Fibroblast of skin of right biceps (primary cell): ENCODE measurements at places on chromosomes 6 and 20.

DNA sequence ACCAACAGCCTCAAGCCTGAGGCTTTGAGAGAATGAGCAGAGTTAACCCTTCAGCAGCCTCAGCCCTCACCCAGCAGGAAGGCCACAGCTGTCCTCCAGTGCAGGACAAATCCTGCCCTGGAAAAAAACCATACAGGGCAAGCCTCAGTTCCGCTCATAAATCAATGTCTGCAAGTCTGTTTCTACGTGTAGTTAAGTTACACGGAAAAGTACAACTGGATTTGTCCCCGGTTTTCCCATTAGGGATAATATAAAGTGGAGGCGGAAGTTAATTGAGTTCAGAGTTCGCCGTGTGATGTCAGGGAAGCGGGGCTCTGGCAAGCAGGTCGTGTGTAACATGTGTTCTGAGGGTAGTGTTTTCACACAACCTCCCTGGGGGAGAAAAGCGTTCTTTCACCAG is 44.2 kb upstream of the EYA2 start:
- DNase-seq, result no peak

- DNase-seq, result no peak
These were observed 11.3 kb upstream of the DSN1 start for GRCh38 chr20:36784900-36785299.

GRCh38 chr6:49541936-49542335 is 8.5 kb upstream of the C6orf141 start:
- no peak for DNase-seq

DNA sequence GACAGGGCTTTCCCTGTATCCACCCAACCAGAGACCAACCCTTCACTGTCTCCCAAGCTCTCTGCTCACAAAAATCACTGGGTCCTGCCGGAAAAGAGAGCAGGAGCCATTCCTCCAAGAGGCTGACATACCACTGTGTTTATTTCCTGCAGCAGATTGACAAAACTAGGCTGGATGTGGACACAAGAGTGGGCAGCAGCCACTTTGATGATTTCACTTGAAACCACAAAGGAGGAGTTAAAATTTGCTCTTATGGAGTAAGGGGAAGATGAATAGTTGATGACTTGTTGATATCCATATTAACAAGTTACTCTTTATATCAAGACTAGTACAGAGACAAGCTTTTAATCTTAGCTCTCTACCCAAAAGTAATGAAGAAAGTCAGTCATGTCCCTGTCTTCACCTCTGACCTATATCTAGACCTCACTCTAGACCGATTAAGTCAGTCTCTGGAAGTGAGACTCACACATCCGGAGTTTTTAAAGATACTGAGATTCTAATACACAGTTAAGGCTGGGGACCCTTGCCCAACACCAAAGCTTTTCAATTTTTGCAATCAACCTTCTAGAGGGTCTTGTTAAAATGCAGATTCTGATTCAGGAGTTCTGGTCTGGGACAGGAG is 73.8 kb downstream of the SCML4 start:
- DNase-seq, result no peak

DNA sequence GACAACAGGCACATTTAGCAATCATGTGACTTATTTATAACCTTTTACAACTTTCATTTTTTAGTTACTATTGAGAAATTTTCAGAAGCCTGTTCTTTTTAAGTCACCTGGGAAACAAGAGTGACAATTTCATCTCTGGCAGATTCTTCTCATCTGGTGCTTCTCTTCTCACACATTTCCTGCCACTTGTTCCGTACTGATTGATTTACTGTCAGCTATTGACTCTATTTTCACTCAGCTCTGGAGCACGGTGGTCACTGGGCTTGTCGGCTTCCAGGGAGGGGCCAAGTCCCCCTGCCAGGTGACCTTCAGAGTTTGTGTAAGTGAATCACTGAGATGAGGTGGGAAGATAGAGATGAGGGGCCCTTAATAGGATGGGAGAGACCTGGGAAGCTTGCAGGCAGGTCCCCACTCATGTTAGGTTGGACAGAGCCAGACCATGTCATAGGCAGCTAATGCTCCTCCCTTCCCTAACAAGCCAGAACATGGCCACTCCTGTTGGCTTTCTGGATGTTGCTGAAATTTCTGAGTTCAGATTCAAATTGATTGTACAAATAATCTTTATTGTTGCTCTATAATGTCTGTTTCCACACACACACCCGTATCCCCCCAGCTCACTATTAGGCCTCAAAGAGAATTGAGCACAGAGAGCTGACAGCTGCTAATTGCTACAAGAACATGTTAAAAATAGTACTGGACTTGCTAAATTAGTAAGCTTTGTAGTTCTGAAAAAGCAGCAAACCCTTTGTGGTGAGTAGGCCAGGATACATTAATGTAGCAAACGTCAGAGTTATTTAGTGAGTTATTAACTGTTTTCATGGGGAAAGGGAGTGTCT is 13.3 kb downstream of the DUSP22 start:
- no peak for DNase-seq

- no peak for DNase-seq
These were observed 705 bp downstream of the ZSCAN23 start for GRCh38 chr6:28442586-28442985.

GRCh38 chr6:786946-787763 is 94.2 kb upstream of the EXOC2 start:
- no peak for DNase-seq

- DNase-seq, result peak; percentile 76
These were observed 655.4 kb upstream of the PTCHD4 start for GRCh38 chr6:48766349-48766748.

DNA sequence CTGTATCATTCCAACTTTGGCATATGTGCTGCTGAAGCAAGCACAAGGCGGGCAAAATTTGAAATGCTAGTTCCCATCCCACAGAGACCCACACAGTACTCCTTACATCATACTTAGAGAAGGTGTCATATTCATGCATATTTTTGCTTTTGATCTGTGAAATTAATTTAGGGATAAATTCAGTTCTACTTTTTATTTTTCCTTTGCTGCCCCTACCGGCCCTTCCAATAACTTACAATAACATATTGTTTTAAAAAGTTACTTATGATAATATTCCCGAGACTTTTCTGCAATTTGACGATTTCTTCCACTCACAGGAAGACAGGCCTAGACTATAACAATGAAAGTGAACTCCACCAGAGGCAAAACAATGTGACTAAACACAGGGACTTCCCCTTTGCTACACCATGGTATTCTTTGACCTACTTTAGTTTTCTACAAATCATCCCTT is 35.0 kb downstream of the SESN1 start:
- DNase-seq, result no peak

DNA sequence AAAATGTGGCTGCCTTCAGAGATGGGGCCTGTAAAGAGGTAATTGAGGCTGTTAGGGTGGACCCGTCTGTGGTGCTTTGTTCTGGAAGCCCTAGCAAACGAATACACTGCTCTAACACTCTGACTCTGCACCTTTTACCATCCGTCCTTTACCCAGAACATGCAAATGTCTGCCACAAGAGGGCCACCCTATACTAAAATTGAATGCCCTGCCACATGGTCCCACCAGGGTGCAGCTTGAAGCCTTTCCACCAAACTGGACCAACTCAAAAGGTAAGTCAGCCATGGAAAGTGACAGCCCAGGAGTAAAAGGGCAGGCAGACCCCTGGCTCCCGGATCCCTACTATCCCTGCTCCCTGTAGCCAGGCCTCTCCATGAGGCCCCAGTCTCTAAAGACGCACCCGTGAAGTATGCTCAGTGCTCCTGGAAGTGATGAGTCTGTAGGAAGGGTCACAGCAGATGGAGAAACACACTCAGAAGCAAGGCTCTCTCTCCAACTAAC is 5.8 kb upstream of the BFSP1 start:
- DNase-seq, result peak; percentile 76

GRCh38 chr6:110548110-110548847 is 71.9 kb upstream of the SLC22A16 start:
- no peak for DNase-seq

DNA sequence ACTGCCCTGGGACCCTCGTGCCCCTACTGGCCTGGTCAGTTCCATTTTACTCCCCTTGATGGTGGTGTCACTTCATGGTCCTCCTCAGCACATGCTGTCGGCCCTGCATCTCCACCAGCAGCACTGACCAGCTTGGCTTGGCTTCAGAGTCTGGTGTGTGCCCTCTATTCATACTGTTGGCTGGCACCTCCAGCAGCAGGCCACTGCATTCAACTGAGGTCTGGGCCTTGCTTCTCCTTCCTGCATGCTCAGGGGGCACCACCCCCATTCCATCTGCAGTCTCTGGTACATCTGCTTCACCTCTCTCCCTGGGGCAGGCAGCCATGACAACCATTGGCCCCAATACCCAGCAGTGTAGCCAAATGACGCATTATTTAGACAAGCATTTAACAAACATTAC is 155.9 kb downstream of the SLC24A3 start:
- DNase-seq, result no peak

GRCh38 chr6:160733050-160733646 is 31.1 kb downstream of the PLG start:
- peak; percentile 45 for DNase-seq

DNA sequence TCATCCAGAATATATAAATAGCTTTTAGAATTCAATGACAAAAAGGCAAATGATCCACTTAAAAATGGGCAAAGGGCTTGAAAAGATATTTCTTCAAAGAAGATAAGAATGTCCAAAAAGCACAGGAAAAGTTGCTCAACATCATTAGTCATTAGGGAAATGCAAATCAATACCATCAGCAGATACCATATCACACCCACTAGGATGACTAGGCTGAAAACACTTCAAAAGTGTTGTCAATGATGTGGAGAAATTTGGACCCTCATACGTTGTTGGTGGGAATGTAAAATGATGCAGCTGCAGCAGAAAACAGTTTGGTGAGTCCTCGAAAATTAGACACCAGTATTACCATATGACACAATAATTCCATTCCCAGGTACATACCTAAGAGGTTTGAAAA is 303.6 kb upstream of the SLC35B3 start:
- no peak for DNase-seq
